ENCODE measurements at places on chromosomes 1 and 21.

- no peak for DNase-seq
Measured at GRCh38 chr1:60692031-60692430, 390.3 kb upstream of the NFIA start.

GRCh38 chr1:19340387-19340937 lies 28.3 kb downstream of the SLC66A1 start:
- DNase-seq, result no peak

GRCh38 chr1:10775763-10776162 lies 20.7 kb downstream of the CASZ1 start:
- no peak for DNase-seq

DNA sequence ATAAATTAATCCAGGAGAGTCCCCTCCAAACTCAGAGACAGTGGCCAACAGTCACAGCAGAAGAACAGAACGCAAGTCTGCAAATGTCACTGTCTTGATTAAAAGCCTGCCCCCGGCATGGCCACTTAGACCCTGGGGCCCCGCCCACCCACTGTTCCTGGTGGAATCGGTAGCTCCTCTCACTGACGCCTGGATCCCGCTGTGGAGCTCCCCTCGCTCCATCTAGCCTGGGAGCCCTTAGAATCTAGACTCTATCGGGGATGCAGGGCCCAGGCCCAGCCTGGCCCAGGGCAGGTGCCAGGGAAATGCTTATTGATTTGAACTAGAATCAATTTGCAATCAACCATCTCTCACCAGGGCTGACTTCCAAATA lies 21.4 kb upstream of the PLEKHG5 start:
- DNase-seq, result no peak

DNA sequence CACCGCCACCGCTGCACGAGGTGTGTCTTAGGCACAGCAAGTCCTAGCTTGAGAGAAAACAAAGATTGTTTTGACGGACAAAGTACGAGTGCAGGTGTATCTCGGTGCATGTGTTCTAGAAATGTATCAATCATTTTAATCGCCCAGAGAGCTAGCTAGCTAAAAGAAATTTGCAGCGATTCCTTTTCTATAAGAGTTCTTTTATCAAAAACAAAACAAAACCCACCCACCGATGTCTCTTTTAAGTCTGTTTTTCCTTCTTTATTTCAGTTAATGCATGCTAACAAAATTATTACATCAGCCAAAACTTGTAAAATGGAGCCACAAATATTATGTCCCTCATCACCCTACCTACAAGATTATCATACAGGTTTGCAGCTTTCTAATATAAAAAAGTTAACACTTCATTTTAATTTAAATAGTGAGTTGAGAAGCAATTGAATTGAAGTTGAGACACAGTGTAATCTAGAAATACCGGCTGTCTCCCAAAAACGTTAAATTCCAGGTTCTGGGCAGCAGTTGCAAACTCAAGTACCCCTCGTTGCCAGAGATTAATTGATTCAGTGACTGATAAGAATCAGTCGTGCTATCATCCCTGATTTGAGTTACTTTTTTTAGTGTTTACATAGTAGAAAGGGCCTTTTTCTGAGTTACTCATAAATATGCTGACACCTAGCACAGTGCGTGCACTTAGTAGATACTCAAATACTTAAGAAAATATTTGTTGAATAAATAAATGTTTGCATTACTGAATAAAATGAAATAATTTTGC lies 1.5 kb upstream of the SYDE2 start:
- no peak for DNase-seq

GRCh38 chr1:45543581-45544417 lies 6.8 kb upstream of the AKR1A1 start:
- DNase-seq, result peak; percentile 97

- peak; percentile 46 for DNase-seq
Measured at GRCh38 chr1:19651141-19651737, 7.1 kb downstream of the NBL1 start.

DNA sequence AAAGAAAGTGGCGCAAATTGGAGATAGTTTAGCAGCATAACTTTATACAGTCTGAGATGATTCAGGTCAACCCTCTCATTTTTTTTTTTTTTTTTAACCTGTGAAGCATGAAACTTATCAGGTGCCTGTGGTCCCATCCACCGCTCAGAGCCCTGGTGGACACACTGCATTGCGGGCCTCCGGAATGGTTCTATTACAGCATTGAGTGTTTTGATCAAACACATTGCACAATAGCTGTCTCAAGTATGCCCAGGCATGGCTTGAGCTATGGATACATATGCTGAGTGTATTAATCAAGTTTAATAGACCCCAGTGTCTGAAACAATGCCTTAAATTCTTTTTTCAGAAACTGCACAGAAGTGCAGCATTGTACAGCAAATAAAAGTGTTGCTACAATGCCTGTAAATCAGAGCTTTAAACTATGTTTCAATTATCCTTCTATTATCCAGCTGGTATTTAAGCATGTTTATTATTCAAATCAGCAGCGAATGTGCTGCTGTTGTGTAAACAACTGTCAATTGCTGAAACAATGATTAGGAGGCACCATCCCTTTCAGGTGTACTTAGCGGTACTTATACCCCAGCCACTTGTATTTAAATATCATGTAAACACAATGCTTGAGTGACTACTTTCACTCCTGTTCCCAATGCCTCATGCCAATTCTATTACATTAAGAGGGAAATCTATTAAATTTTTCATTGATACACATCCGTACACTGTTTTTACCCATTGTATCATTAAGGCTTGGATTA lies 456.6 kb downstream of the RPS6KC1 start:
- no peak for DNase-seq

DNA sequence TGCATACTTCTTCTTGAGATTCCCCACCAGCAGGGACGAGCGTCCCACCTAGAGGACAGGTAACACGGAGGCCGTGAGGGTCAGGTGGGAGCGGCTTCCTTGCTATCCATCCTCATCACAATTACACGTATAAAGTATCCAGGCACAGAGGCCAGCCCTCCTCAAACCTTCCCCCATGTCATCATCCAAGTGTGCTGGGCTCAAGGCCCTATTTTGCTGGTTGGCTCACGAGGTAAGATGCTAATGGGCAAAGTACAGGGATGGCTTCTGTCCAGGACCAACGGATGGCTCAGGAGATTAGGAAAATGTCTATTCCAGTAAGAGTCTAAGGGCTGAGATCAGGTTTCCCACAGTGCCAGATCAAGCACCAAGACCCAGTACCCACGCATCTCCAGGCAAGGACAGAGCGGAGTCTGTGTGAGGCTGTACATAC lies 11.5 kb upstream of the A3GALT2 start:
- DNase-seq, result no peak

DNA sequence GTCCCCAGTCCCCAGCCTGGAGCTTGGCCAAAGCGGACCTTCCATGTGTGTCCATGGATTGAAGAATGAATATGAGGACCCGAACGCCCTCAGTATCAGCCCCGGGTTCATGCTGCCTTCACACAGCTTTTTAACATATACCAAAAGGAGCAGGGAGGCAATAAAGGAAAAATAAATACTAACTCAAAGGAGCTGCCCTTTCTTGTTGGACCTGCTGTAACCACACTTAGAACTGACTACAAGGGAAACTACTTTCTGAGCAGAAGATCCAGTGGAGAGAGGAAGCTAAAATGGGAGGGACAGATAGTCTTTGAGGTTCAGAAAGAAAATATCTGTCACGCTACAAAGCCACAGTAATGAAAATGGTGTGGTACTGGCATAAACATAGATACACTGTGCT lies 48.6 kb downstream of the CNN3 start:
- no peak for DNase-seq

GRCh38 chr1:109282497-109282951 lies 421 bp downstream of the PSRC1 start:
- no peak for DNase-seq

GRCh38 chr21:28944296-28944695 lies 48.4 kb downstream of the LTN1 start:
- DNase-seq, result no peak

DNA sequence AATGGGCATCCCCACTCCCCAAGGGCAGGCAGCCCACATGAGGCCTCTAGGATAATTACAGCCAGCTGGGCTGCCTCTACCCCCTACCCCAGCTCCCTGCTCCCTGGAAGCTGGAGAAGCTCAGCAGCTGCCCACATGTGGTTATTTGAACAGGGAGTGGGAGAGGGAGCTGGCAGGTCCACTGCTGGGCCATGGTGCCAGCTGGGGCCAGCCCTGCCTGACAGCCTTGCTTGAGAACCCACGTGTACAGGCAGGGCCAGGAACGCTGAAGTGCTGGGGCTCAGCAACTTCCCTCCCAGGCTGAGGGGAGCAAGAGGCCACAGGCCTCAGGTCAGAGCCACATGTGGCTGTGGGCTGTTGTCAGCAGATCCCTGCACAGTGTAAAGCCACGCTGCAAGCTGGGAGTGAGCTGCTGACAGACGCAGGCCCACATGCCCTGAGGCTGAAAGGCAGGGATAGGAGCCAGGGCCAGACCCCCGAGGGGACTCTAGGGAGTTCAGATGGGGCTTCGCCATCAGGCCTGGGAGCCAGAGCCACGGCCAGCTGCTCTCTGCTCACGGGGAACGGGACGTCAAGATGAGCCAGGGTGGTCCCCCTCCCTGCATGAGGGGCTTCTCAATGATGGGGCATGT lies 129.0 kb downstream of the SYF2 start:
- no peak for DNase-seq

- no peak for DNase-seq
Measured at GRCh38 chr1:217078078-217078690, 355.0 kb upstream of the ESRRG start.

DNA sequence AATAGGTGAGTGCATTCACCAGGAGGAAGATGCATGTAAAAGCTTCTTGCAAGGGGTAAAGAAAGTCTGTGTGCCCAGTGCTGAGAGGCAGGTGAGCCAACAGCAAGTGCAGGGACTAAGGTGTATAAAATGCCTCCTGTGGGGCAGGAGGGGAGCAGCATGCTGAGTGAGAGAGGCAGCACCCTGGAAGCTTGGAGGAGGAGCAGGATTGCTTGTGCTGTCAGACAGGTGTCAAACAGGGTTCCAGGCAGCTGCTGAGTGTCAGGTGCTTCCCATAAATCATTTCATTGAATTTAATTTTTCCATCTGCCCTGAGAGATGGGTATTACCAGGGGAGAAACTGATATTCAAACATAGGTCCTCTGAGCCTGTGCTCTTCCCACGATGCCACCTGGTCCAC lies 13.9 kb downstream of the BSND start:
- no peak for DNase-seq

DNA sequence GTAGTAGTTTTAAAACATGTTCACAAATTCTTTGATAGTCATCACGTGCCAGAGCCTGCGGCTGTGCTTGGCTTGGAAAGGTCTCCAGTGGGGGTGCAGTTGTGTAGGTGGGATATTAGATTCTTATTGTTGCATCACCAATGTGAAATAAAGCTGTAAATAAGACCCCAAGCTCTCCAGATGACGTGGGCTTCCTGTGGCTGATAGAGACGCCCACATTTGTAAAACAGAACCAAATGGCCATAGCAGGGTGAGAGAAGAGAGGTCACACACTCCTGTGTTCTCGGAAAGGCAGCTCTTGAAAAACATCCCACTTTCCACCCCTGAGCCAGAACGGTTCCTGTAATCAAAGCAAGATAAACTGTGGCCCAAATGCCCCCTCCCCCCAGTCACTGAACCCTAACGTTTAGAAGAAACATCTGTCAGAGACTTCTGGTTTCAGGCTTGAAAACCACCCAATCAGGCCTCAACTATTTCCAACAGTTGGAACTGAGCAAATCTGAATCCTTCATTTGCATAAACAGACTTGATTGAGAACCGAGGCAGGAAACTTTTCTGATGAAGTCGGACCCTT lies 6.6 kb upstream of the NTPCR start:
- DNase-seq, result peak; percentile 19

GRCh38 chr1:205703072-205703471 lies 22.8 kb upstream of the SLC45A3 start:
- DNase-seq, result no peak

DNA sequence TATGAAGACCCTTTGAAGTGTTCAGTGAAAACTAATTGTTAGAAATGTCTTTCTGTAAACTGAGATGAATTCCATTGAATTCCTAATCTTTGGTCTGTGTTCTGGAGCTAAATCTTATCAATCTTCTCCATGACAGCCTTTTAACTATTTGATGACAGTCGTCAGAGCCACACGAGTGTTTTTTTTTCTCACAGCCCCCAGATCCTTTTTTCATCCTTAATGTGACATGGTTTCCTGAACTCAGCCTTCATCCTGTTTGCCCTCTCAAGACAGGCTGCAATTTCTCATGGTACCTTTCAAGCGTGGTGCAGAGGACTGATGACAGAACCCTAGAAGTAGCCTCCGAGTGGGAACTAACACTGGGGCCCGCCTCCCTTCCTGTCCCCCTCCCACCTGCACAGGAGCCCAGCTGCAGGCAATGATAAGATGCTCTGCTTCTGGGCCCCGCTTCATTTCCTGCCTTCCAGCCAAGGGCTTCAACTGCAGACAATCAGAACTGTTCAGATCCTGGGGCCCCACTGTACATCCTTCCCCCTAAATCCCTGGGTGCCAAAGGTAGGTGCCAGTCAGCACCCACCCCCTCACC lies 114.6 kb upstream of the VAV3 start:
- peak; percentile 84 for DNase-seq

DNA sequence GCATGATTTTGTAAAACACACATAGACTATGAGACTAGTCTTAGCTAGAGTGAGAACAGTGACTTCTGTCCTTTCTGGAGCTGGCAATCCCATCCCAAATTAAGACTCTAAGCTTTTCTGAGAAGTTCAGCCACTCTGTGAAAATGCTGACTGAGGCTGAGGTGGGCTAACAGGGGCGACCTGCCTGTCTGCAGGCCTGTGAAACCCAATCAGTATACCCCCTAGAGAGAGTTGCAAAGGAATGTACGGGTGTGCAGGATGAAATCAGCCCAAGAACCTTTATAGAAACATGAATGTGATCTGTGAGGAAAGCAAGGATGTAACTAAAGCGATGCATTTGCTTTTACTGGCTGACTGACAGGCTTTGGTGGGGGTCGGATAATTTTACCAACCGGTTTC lies 16.0 kb upstream of the TBX15 start:
- no peak for DNase-seq

- no peak for DNase-seq
Measured at GRCh38 chr1:153888533-153888932, 34.2 kb downstream of the GATAD2B start.

DNA sequence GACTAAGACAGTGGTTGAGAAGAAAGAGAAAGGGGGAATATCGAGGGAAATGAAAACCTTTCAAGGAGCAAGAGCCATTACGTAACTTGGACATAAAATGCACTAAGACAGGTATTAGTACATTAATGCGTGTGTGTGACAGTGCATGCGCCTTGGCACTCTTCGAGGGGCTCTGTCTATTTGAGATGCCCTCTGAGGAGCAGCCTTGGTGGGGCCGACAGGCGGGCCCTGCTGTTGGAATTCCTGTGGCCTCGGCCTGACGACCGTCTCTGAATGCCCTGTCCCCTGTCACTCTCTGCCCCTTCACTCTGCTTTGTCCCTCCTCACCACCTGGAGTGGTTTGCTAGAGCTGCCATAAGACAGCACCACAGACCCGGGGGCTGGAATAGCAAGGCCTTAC lies 12.3 kb downstream of the HUNK start:
- no peak for DNase-seq

GRCh38 chr1:243390162-243390791 lies 134.4 kb downstream of the SDCCAG8 start:
- no peak for DNase-seq

Data from KBM-7 (cell line).